ENCODE measurements at places on chromosomes 12 and 14. TPM values are rescaled to one million over a fixed set of nuclear protein-coding genes. Genes with fewer than 3 reads are reported as not detected.

TCL1A gene
- total RNA-seq: not detected

RTL1 gene
- not detected for total RNA-seq

RND1 gene
- total RNA-seq: 3.9 TPM

SLC25A47 gene
- total RNA-seq: not detected

MYBPC1 gene
- total RNA-seq: not detected

TBC1D30 gene
- total RNA-seq: 3.9 TPM

FAM90A1 gene
- not detected for total RNA-seq

DNA sequence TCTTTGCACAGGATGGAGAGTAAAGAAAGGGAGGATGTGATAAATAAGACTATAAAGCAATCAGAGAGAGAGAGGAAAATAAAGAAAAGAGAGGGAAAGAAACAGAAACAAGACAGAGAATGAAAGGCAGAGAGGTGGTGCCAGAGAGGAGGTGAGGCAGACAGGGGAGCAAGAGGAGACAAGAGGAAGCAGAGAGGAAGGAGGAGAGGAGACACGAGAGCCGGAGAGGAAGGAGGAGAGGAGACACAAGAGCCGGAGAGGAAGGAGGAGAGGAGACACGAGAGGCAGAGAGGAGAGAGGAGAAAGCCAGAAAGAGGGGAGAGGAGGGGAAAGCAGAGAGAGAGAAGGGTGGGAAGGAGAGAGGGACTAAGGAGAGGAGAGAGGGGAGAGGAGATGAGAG is 125.2 kb downstream of the PAPOLA start:
- no peaks in the 10 kb centered on the region for H3K27me3 ChIP-seq
- DNase-seq: no peak
- H3K27ac ChIP-seq: no peak overlapping the region
- H3K36me3 ChIP-seq: no peaks in the 10 kb centered on the region
- H3K4me3 ChIP-seq: no peak overlapping the region
- no peaks in the 10 kb centered on the region for H3K4me1 ChIP-seq

DNA sequence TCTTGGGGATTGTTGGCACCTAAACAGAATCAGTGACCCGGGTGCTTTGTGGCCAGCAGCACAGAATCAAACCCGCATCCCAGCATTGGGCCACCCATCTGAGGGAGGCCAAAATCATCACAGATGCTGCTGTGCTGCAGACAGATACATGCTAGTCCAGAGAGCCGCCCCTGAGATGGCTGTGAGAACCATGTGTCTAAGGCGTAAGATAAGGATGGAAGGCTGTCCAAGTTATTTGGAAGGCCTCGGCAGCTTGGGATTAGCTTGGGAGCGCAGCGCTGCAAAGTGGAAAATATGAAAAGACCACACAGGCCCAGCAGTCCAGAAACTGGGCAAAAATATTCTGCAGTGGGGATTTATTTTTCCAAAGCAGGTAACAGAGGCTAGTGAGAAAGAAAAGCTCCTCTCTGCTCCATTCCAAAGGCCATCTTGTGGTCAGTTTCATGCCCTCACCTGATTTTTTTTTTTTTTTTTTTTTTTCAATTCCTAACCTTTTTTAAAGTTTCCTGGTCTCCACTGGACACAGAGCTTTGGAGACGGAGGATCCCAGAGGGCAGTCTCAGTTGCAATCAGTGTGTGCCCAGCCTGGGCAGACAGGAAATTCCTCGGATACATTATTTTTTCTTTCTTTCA is 178.9 kb upstream of the BCL2L14 start:
- H3K36me3 ChIP-seq: peaks cover 33% of the 10 kb centered on the region
- H3K4me3 ChIP-seq: no peak overlapping the region
- no peak overlapping the region for H3K27ac ChIP-seq
- no peak for DNase-seq
- H3K27me3 ChIP-seq: no peaks in the 10 kb centered on the region
- peaks cover 10% of the 10 kb centered on the region for H3K4me1 ChIP-seq

- H3K4me1 ChIP-seq: no peaks in the 10 kb centered on the region
- no peak for DNase-seq
- no peaks in the 10 kb centered on the region for H3K27me3 ChIP-seq
- H3K4me3 ChIP-seq: no peak overlapping the region
- no peaks in the 10 kb centered on the region for H3K36me3 ChIP-seq
Measured at GRCh38 chr12:91902860-91903683, 242.6 kb downstream of the BTG1 start.

GRCh38 chr12:120224304-120225199 is 23.6 kb upstream of the RPLP0 start:
- H3K27me3 ChIP-seq: no peaks in the 10 kb centered on the region
- H3K27ac ChIP-seq: peak overlapping the region; percentile 39

- no peaks in the 10 kb centered on the region for H3K27me3 ChIP-seq
- no peaks in the 10 kb centered on the region for H3K4me1 ChIP-seq
- no peak overlapping the region for H3K27ac ChIP-seq
- no peak overlapping the region for H3K4me3 ChIP-seq
- no peaks in the 10 kb centered on the region for H3K36me3 ChIP-seq
Measured at GRCh38 chr12:14289601-14290000, 75.9 kb upstream of the ATF7IP start.

GRCh38 chr12:55744340-55745030 is 1.6 kb downstream of the GDF11 start:
- H3K27me3 ChIP-seq: no peaks in the 10 kb centered on the region
- H3K27ac ChIP-seq: peak overlapping the region; percentile 80
- peaks cover 37% of the 10 kb centered on the region for H3K4me1 ChIP-seq
- no peaks in the 10 kb centered on the region for H3K36me3 ChIP-seq
- DNase-seq: no peak

DNA sequence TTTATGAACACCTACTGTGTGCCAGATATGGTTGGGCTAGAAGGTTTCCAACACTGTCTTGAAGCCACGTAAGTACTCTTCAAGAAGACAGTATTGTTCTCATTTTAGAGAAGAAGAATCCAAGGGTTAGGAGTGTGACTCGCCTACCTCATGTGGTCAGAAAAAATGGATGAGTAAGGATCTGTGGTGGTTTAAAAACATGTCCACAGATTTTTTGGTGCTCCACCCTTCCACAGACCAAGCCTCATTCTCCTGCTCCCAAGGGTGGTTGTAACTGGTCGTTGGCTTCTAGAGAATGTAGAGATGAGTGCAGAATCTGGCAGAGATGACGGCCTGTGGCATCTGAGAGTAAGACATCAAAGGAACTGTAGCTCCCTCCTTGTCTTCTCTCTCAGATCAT is 30.3 kb upstream of the TTC7B start:
- no peaks in the 10 kb centered on the region for H3K27me3 ChIP-seq
- DNase-seq: no peak
- H3K36me3 ChIP-seq: no peaks in the 10 kb centered on the region
- no peak overlapping the region for H3K27ac ChIP-seq
- H3K4me3 ChIP-seq: no peak overlapping the region

DNA sequence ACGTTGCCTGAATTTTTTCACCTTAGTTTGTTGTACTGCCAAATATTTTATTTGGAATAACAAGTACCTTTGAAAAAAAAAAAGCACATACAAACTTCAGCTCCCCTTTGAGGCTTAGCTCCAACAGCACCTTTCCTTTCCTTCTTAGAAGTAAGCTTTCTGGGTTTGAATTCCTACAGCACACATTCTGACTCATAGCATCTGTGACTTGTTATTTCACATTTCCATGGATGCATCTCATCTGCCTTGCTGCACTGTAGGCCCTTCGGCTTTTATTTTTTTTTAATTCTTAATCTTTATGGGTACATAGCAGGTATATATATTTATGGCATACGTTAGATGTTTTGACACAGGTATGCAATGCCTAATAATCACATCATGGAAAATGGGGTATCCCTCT is 7.2 kb downstream of the LGALS3 start:
- no peak for DNase-seq
- H3K27ac ChIP-seq: peak overlapping the region; percentile 74
- peak overlapping the region; percentile 6 for H3K4me3 ChIP-seq
- peaks cover 78% of the 10 kb centered on the region for H3K4me1 ChIP-seq
- H3K36me3 ChIP-seq: peaks cover 35% of the 10 kb centered on the region
- H3K27me3 ChIP-seq: no peaks in the 10 kb centered on the region

GRCh38 chr14:49553892-49554291 is 32.3 kb downstream of the RPS29 start:
- no peaks in the 10 kb centered on the region for H3K36me3 ChIP-seq
- DNase-seq: no peak

Data from vagina (tissue), 2 donors.